ENCODE measurements at places on chromosomes 13 and 19. TPM values are rescaled to one million over a fixed set of nuclear protein-coding genes. Genes with fewer than 3 reads are reported as not detected.

LONP1 gene
- 106 TPM for total RNA-seq

GRK1 gene
- not detected for total RNA-seq

ARL11 gene
- 0.81 TPM for total RNA-seq

RFPL4AL1 gene
- total RNA-seq, result not detected

CNMD gene
- total RNA-seq, result not detected

All from activated CD4-positive, alpha-beta memory T cell treated with anti-CD3 and anti-CD28 coated beads, Interleukin-2, amount 10 ng/mL, durations not matched to agents 7 days and 5 days (primary cell).